ENCODE measurements at places on chromosomes 1 and 21.

DNA sequence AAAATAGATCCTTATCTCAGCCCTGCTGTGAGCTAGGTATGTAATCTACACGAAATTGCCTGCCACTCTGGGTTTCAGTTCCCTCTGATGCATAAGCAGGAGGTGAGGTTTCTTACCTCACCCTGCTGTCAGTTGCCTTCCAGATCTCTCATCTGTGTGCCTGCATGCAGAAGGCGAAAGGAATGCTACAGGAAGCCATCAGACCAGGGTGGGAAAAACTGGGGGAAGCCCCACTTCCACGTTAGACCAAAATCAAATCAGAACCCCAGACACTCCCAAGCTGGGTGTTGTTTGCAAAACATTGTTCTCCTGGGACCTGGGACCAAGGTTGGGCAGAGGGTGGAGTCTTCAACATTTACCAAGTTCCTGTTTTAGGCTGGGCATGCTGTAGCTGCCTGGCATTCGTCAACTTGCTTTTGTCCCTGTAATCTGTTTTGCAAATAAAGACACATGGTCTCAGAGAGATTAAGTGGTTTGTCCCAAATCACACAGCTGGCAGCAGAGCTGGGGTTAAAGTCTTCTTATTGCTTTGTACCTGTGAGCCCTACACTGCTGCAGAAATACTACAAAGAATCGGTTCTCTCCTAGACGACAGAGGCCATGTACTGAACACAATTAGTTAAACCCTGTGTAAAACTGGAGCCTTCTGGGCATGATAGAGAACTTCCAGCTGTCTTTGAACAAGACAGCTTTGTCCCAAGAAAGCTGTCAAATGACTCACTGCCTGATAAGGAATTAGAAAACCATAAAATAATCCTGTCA, 389.7 kb upstream of the RUNX1 start:
- DNase-seq = no peak

DNA sequence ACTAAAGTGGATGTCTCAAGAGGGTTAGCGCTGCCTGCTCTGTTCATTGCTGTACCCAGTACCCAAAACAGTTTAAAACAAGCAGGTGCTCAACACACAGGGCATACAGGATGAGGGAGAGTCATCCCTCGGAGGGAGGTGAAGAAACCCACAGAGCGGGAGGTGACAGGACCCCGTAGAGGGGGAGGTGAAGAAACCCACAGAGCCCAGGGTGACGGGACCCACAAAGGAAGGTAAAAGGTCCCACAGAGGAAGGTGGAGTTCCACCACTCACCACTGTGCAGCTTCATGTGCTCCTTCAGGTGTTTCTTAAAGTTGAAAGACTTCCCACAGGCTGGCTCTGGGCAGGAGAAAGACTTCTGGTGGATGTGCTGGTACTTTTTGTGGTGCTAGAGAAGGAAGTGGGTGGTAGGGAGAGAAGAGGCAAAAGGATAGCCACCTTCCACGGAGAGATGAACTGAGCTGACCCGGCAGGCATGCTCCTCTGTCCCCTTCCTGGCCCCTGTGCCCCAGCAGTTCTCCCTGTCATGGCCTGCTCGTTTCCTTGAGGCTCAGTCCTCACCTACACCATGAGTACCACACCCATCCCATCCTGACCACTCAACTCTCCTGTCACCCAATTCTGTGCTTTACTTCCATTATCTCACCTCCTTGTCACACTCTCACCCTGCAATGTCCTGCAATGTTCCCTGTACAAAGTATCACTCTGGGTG, 5.1 kb downstream of the ZNF692 start:
- DNase-seq = no peak

DNA sequence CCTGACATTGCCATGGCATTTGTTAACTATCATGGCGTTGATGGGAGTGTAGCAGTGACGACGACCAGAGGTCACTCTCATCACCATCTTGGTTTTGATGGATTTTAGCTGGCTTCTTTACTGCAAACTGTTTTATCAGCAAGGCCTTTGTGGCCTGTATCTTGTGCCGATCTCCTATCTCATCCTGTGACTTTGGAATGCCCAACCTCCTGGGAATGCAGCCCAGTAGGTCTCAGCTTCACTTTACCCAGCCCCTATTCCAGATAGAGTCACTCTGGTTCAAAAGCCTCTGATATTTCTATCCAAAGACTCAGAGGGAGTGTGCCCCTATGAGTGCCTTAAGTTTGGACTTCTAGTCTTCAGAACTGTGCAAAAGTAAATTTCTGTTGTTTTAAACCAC, 130.1 kb downstream of the ADAMTS1 start:
- no peak for DNase-seq

GRCh38 chr21:42453224-42453985, 42.6 kb downstream of the RSPH1 start:
- no peak for DNase-seq

GRCh38 chr1:219927956-219928790, at the start of gene SLC30A10:
Gene SLC30A10 (minus strand): TSS chr1:219928557. CDS start chr1:219928440, 117 bp downstream.
- no peak for DNase-seq

DNA sequence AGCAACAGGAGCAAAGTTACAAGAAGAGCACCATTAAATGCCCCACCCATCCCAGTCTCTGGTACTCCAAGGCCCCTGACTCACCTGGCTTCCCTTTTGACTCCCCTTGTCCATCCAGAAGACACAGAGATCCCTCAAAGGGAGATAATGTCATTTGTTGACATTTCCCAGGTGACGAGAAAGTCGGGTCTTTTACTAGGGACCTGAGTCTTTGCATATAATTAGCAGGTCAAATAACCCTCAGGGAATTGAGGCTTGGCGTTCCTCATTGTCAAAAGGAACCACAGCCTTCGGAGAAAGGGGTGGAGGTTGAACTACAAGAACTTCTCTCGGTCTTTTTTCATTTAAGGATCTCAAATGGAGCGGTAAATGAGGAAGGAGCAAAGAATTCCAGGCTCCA, 133.2 kb downstream of the PROX1 start:
- no peak for DNase-seq

DNA sequence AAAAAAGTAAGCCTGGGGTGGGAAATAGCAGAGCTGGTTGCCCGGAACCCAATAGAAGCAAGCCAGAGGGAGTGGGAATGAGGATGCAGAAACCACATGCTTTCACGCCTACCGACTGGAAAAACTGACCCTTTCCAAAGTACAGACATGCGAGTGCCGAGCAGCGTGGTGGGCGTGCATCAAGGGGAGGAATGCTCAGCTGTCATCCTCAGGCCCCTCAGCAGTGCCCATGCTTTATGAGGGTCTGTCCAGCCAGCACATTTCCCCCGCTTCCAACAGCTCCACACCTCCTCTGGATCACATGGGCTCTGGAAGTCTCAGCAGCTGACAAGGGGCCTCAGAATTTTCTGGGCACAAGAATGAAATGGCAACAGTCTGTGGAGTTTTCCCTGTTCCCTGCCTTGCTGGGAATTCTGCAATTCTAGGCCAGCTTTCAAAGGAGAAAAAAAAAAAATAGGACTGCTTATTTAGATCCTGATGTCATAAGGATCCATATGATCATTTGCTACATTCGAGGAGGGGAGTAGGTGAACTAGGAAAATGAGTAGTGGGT, 19.1 kb upstream of the IKBKE start:
- DNase-seq = no peak

GRCh38 chr21:17427831-17428483, 84.9 kb upstream of the CXADR start:
- DNase-seq = no peak

DNA sequence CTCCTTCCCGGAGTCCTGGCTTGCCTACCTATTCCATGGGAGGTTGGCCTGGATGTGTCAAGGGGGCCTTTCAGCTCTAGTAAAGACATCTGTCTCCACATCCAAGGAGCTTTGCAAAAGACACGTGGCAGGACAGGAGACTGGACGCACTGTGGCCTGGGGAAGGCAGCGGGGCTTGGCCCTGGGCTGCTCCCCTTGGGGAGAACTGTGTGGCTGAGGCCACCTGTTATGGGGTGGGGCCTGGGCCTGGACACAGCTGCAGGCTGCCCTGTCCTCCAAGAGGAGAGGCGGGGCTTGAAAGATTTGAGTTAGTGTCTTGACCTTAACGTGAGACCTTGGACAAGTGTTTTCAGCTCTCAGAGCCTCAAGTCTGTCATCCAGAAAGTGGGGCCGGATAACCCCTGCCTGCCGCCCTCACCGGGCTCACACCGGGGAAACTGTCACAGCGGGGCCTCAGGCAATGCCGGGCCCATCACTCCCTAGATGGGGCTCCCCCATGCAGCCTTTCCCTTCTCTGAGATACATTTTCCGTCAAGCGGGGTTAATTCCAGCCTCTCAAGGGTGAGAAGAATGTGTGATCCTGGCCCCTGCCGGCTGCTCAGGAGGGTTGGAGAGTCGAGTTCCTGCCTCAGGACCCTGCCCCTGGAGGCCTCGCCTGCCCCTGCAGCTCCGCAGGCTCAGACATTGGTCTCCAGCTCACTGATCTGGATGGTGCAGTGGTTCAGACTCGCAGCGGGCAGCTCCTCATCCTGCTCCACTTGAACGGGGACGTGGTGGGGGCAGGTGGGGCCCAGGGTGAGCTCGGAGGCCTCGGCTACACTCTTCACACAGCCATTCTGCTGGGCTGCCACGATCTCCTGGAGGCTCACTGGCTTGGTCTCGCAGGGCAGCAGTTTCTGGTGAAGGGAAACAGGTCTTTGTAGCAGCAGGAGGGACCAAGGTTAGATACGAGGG, 25.6 kb downstream of the PODN start:
- DNase-seq = no peak
